ENCODE measurements at places on chromosomes 2 and 18. TPM values are rescaled to one million over a fixed set of nuclear protein-coding genes. Genes with fewer than 3 reads are reported as not detected.

DNA sequence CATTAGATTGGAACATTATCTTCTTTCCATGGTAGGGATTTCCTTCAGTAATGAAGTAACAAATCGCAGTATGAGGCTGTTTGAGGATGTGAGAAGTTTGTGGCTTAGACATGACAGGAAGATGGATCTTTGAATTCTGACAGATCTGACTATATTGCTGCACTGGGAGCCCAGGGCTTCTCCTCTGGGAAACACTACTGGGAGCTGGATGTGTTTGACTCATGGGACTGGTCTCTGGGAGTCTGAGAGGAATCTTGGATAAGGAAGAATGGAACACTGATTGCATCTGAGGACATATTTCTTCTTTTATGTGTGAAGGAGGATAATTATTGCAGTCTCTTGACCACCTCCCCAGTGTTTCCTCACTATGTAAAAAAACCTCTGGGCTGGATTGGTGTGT, 77.2 kb upstream of the ST6GAL2 start:
- no peak overlapping the region for H3K4me3 ChIP-seq
- H3K27ac ChIP-seq, result no peak overlapping the region
- no peak for DNase-seq
- H3K27me3 ChIP-seq, result peaks cover 8% of the 10 kb centered on the region

Gene SP5
- not detected for total RNA-seq

DNA sequence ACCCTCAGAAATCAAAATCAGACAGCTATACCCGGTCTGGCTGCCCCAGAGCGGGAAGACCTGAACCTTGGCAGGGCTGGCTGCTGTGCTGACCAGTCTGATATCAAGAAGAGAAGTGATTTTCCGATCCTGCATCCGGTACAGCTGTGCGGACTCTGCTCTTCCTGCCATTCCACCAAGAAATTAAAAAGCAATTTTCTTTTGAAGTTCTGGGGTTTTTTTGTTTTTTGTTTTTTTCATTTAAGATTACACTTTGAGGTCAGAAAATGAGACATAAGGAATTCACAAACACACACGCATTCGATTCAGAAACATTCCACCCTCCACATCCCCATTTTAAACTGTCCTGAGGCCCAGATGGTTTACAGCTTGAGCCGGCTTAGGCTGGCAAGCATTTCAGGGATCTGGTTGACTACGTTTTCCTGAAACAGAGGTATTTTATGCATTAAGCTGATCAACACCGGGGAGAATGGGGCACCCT, 156.5 kb downstream of the COL6A3 start:
- H3K4me3 ChIP-seq, result no peak overlapping the region
- H3K36me3 ChIP-seq, result no peaks in the 10 kb centered on the region
- H3K27ac ChIP-seq, result no peak overlapping the region
- H3K27me3 ChIP-seq, result peaks cover 3% of the 10 kb centered on the region
- H3K4me1 ChIP-seq, result peaks cover 9% of the 10 kb centered on the region

DNA sequence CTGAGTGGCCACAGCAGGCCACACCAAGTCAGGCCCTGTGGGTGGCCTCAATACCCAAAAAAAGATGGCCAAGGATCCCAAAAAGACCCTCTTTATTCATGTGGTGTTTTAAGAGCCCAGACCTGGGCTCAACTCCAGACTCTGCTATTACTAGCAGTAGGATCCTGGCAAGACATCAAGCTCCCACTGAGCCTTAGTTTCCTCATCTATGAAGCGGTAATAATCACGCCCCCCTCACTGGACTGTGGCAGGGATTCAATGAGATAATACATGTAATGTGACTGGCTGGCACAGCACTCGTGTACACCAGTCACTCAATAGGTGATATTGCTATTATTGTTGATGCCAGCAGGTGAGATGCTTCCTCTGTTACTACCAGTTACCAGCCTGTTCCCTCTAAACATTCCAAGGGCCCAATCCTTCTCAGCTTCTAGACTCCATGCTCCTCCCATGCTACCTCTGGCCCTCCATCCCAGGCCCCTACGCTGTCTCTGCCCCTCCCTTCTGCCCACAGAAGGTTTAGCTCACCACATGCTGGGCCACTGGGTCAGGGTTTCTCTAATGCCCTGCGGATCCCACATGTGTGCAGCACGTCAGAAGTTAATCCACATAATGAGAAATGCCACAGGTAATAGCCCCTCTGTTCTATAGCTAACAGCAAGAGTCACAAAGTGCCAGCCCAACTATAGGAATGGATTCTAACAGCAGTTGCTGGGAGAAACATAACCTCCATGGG, 51.2 kb downstream of the SLC4A5 start:
- H3K27ac ChIP-seq, result peak overlapping the region; percentile 74
- peaks cover 2% of the 10 kb centered on the region for H3K36me3 ChIP-seq
- peaks cover 23% of the 10 kb centered on the region for H3K4me1 ChIP-seq
- no peak overlapping the region for H3K4me3 ChIP-seq

Gene KCNF1
- total RNA-seq, result not detected

Gene MC2R
- not detected for total RNA-seq

DNA sequence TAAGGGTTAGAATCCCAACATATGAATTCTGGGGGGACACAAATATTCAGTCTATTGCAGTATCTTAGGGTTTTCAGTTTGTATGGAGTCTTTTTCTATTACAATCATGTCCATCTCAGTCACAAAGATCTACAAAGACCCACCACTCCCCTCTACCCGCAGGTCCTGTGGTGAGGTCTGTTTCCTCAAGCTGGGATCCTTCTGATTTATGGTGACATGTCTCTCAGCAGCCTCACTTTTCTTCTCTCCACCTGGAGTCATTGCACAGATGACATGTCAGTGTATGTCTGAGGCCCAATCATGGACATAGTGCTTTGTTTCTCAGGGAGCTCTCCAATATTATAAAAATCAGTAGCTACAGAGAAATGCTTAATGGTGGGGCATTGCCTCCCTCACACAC, 113.4 kb upstream of the RAB27B start:
- H3K27me3 ChIP-seq, result peaks cover 13% of the 10 kb centered on the region
- DNase-seq, result no peak
- H3K36me3 ChIP-seq, result no peaks in the 10 kb centered on the region
- no peak overlapping the region for H3K27ac ChIP-seq

Gene ALPP
- not detected for total RNA-seq

- no peaks in the 10 kb centered on the region for H3K4me1 ChIP-seq
- H3K36me3 ChIP-seq, result peaks cover 16% of the 10 kb centered on the region
- H3K27ac ChIP-seq, result no peak overlapping the region
- H3K4me3 ChIP-seq, result no peak overlapping the region
- no peak for DNase-seq
Observed at GRCh38 chr2:62998949-62999348, 51.7 kb upstream of the OTX1 start.

- peaks cover 25% of the 10 kb centered on the region for H3K4me1 ChIP-seq
- DNase-seq, result no peak
- no peak overlapping the region for H3K4me3 ChIP-seq
- H3K36me3 ChIP-seq, result no peaks in the 10 kb centered on the region
Observed at GRCh38 chr18:67463829-67464228, 52.7 kb downstream of the DSEL start.

Gene VAMP5
- total RNA-seq, result 24.6 TPM

- H3K4me3 ChIP-seq, result no peak overlapping the region
- peaks cover 10% of the 10 kb centered on the region for H3K27me3 ChIP-seq
- H3K36me3 ChIP-seq, result no peaks in the 10 kb centered on the region
- no peak for DNase-seq
Observed at GRCh38 chr18:69444221-69444620, 43.5 kb downstream of the DOK6 start.

Gene SOX11
- total RNA-seq, result not detected

Gene NEB
- total RNA-seq, result 1.7 TPM

Gene IL36B
- total RNA-seq, result not detected

DNA sequence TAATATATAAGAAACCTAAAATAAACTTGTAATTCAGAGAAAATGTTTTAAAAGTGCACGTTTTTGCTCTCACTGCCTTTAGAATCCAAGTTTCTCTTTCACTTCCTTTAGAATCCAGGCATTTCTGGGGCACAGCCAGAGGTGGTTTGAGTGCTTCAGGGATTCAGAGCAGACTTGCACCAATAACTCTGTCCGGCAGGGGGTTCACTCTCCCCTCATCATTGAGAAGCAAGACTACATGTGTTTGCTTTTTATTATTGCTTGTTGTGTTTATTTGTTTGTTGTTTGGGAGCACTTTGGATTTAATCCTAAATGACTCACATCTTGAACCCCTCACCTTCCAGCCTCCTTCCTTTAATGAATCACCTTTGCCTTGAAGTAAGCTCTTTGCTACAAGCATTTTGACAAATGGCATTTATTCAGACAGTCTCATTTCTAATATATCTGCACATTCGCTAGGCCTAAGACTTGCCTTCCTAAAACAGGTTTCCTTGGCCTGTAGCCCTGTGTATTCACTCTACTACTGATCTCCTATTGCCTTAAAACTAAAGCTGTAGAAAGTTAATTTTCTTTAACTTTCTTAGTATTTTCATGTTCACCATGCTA, 233.5 kb upstream of the ATP5MC3 start:
- no peaks in the 10 kb centered on the region for H3K36me3 ChIP-seq
- H3K4me3 ChIP-seq, result no peak overlapping the region
- H3K27ac ChIP-seq, result no peak overlapping the region
- H3K27me3 ChIP-seq, result peaks cover 3% of the 10 kb centered on the region

Gene ITGB6
- not detected for total RNA-seq

- peaks cover 2% of the 10 kb centered on the region for H3K27me3 ChIP-seq
- H3K4me3 ChIP-seq, result no peak overlapping the region
- DNase-seq, result no peak
- peaks cover 8% of the 10 kb centered on the region for H3K4me1 ChIP-seq
Observed at GRCh38 chr2:1754046-1754445, 9.7 kb upstream of the PXDN start.

Gene TMX3
- total RNA-seq, result 66.6 TPM

Gene HOXD4
- not detected for total RNA-seq

Data from naive thymus-derived CD8-positive, alpha-beta T cell (primary cell).